NCI-H526 treated with DMSO at 0.1 percent for 48 hours (cell line): ENCODE measurements at places on chromosomes 2 and 18.

DNA sequence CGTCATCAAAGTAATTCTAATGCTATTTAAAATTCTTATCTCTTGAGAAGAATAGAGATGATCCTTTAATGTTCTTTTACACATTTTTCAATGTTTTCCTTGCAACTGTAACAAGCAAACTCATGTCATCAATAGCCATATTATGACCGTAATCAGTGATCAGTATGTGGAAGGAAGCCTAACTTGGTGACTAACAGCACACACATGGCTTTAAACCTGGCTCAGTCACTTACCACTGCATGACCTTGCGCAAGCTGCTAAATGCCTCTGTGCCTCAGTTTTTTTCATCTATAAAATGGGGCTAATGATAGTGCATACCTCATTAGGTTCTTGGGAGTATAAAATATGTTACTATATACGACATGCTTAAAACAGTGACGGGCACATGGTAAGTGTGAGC lies 149.7 kb downstream of the BCL2 start:
- no peak for DNase-seq

DNA sequence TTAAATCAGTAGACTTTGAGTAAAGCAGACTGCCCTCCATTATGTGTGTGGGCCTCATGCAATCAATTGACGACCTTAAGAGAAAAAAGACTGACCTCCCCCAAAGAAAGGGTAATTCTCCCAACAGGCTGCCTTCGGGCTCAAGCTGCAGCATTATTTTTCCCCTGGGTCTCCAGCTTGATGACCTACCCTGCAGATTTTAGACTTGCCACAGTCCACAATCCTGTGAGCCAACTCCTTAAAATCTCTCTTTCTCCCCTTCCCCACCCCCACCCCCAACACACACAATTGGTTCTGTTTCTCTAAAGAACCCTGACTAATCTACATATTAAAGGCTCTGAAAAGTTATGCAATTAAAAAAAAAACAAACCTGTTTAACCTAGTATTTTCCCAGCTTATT lies 89.4 kb downstream of the RNF152 start:
- no peak for DNase-seq

GRCh38 chr2:66532972-66533868 lies 98.3 kb downstream of the MEIS1 start:
- DNase-seq = no peak

DNA sequence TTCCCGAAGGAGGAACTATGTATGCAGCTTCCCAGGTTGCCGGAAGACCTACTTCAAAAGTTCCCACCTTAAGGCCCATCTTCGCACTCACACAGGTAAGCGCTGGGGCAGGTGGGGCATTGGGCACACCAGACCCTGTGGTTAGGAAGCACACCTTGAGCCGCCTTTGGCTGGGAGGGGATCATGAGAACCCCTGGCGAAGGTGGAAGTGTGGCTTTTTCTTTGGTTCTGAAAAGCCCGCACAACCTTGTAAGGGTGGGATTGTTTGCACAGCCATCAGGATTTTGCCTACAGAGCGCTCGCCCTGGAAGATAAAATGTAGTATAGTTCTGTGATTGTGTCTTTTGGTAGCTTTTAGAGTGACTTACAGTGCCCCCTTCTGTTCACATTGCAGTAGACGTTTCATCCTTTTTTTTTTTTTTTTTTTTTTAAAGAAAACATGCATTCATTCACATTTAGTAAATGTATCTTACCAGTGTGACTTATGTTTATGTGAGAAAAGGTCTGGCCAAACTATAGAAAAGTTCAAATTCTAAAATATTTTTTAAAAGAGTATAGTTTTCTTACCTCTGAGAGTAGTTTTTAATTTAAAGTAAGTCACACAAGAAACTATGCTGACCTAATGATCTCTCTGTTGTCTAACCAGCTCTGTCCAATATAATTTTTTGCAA lies 5.3 kb downstream of the KLF11 start:
- peak; percentile 35 for DNase-seq

GRCh38 chr18:58639751-58640427 lies 11.0 kb upstream of the ALPK2 start:
- DNase-seq = peak; percentile 91

GRCh38 chr2:98134172-98135005 lies 47.4 kb downstream of the VWA3B start:
- no peak for DNase-seq

DNA sequence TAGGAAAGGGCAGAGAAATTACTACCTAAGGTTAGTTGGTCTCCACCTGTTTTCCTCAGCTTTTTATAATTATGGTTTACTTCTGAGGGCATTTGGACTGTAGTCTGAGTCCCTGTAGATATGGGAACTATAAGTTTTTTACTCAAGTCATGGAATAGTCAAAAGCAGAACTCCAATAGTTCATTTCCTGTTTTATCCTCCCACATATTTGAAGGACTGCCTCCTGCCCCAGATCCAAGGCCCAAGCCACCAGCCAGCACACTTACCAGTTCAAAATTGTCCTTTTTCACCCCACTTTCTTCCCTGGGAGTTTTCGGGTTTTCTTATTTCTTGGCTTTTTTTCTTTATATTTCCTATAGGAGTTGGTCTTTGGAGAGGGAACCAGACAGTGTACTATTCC lies 164.1 kb downstream of the MBD5 start:
- no peak for DNase-seq

GRCh38 chr2:238589591-238590460 lies 163.1 kb downstream of the ASB1 start:
- no peak for DNase-seq

- DNase-seq = no peak
Observed at GRCh38 chr18:5238371-5238976, 41.4 kb upstream of the AKAIN1 start.

DNA sequence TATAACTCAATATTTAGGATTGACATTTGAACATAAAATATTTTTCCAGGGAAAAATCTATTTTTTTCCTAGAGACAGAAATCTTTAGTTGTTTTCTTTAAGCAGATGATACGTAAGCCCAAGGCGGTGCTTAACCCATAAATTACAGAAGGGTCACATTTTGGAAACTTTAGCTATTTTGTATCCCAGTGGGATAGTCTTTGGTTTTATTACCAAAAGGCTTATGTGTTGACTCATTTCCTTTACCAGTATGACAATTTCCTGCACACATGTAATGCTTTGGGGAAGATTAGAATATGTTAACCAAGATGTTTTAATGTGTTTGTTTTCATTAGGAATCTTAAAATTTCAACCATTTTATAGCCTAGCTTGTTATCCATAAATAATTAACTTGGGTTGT lies 24.8 kb downstream of the DYNC1I2 start:
- no peak for DNase-seq
